ENCODE measurements at places on chromosomes 7 and 10. TPM values are rescaled to one million over a fixed set of nuclear protein-coding genes. Genes with fewer than 3 reads are reported as not detected.

DNA sequence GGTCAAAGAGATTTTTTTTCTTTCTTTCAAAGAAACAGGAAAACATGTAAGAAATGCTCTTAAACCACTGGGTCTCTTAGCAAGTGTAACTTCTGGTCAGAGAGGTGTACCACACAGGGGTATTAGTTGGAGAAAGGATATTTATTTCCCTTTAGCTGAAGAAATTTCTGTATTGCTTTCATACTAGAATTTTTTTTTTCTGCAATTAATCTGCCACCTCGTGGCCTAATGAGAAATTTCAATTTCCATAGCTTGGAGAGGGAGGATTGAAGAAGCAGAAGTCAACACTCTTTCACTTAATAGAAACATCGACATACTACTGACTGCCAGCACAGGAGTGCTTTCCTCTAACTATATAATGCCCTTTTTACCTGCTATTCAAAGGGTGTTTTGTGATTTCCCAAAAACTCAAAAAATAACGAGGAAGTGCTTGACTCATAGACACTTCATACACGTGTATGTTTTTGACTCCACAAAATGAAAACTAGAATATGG lies 177.6 kb upstream of the NAMPT start:
- no peak for DNase-seq

DNA sequence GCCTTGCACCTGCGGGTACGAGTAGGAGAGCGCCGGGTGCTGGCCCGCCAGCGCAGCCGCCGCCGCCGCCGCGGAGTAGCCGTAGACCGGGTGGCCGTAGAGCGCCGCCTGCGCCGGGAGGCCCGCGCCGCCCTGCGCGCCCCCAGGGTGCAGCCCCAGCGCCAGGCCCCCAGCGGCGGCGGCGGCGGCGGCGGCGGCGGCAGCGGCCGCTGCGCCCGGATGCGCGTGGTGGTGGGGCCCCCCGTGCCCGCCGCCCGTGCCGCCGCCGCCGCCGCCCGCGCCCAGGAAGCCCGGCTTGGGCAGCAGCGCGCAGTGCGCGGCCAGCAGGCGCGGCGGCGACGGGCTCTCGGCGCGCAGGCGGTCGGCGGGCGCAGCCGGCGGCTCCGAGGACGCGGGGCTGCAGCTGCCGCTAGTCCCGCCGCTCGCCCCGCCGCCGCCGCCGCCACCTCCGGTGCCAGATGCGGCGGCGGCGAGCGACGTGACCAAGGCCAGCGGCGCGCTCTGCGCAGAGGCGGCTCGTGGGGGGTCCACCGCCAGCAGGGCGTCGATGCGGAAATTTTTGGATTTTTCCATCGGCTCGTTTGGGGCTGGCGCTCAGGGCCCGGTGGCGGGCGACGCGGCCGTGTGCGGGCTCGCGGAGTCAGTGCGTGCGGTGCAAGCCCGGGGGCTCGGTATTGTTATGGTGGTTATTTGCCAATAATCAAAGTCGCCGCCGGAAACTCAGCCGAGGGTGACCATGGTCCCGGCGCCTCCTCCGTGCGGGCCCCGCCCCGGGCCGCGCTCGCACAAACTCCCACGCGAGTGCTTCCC lies 480 bp downstream of the MNX1 start:
- DNase-seq, result no peak

DNA sequence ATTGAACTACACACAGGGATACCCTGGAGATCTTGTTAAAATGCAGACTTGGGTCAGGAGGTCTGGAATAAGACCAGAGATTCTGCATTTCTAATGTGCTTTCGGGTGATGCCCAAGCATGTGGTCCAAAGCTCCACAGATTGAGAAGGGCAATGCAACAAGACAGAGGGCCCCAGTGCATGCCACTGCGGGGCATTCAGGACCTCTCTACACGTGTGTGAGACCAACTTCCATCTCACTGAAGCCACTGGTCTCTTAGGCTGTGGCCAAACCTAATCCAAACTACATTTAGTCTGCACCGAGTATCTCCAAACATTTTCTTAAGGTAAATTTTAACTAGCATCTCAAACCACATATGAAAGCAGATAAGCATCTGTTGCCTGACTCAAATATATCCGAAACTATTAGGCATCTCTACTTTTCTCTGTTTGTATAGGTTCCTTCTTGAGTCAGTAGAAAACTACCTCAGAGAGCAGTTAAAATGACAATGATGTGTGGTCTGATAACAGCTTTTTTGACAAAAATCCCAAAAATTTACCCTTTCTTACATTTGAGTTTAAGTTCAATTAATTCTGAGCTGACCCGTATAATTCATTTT lies 107.5 kb downstream of the ELMO1 start:
- no peak for DNase-seq

The CC2D2B gene
- total RNA-seq, result 0.33 TPM

DNA sequence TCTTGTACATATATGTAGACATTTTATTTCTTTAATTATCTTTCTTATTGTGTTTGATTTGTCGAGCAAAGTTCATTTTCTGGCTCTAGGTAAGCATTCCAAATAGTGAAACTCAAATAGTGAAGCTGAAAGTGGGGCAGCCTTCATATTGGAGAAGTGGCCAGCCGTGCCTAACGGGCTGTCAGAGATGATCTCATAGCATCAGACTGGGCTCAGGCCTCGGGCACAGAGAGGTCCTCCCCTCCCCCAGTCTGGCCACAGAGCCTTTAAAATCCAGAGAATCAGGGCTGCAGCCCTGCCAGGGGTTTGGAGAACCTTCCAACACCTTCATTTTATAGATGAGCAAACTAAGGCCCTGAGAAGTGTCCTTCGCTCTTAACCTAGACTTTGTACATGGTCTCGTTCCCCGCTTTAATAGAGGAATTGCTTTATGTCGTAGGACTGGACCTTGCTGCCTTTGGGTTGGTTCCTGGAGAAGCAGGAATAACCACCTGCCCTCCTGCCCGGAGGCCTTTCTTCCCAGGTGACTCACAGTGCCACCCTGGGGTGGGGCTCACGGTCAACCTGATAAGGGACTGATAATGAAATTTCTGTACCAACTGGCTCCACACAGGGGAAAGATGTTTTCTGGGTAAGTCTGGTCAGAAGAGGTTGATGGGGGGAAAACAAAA lies 7.3 kb downstream of the TSPAN15 start:
- no peak for DNase-seq

Measured in right lobe of liver (tissue), 6 donors.